ENCODE measurements at places on chromosomes 6 and 20.

DNA sequence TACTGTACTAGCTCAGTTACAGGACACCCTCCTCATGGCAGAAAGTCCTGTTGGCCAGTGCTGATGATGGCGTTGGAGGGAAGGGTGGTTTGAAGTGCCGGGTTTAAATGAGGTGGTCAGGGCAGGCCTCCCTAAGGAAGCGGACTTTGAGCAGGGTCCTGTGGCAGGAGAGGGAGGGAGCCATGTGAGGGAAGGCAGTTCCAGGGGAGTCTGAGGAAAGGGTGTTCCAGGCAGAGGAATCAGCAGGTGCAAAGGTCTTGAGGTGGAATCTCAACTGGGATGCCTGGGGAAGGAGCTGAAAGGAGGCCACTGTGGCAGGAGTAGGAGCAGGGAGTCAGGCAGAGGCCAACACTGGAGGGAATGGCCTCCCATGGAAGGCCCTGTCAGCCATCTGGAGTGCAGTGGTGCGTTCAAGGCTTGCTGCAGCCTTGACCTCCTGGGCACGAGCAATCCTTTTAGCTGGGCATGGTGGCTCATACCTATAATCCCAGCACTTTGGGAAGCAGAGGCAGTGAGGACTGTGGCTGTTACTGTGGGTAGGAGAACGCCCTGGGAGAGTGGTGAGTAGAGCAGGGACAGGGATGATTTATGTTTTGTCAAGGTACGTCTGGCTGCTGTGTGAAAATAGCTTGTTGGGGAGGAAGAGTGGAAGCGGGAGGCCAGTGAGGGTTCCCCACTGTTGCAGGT lies 26.2 kb downstream of the VSTM2L start:
- DNase-seq: no peak

GRCh38 chr20:25090492-25091429 lies 8.8 kb upstream of the VSX1 start:
- DNase-seq: no peak

DNA sequence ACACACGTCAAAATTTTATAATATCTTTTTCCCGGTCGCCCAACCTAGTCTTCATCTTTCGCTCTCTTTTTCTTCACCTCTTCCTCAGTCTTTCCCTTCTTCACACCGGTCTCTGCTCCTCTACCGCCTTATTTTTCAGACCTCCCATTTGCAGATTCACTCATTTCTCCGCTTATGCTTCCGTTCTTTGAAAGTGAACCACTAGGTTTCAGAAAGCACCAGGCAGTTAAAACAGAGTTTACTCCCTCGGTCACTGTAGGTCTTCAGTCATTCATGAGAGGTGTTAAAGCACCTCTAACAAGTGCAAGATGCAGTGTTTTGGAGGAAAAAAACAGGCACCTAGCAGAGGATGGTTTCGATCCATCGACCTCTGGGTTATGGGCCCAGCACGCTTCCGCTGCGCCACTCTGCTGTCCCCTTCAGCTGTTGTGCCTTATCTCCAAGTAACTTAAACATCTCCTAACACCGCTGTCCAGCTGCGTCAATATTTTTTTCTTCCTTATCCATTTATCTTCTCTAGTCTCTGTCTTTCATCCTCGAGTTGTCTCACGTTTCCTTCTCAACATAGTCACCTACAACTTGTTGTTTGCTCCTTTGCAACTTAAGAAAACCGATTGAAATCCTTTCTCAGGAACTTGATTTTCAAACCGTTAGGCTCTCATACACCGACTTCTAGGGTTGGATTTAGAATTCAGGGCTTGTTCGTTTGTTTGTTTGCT lies 119.7 kb upstream of the ZNF184 start:
- DNase-seq: no peak

GRCh38 chr6:133289733-133290306 lies 48.7 kb downstream of the EYA4 start:
- DNase-seq: no peak

DNA sequence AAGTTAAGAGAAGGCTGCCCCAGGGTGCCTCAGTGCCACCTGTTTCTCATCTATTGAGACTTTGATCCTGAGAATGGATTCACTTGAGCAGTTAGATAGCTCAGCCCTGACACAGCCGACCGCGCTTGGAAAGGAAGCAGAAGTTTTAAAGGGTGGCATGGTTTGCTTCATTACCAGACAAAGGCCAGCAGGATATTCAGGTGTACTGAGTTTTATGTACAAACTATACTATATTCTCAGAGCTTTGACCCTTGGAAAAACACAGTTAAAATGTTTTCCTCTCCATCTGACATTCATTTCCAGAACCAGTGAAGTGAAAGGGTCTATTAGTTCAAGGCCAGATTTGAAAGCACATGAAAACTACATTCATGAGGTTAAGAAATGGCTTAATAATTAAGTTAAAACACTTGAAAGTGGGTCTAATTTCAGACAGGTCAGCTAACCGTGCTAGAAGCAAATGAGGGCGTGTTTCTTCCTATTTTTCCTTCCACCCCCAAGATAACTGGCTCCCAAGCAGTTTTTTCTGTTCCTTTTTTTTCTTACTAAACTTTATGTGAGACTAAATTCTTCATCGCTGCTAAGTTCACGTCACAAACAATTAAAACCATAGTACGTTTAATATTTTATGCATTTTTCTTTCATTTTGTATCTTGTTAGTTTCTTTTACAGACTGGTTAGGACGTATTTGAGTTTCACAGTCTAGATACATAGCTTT lies 385.3 kb upstream of the SOX4 start:
- DNase-seq: peak; percentile 2

DNA sequence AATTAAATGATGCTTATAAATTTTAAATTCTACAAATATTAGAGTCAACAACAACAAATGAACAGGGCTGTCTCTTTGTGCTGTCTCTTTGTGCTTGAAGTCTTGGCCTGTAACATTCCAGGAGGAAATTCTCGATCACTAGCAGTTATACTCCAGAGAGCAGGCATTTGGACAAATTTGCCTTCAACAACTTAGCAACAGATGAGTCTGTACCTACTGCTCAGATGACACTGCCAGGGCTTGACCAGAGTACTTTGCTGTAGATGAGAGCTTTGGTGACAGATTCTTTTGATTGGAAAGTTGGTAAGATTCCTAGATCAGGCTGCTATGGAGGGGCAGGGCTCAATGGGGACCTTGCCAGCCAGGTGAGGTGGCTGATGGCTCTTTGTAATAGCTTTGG lies 217.2 kb downstream of the GRM1 start:
- no peak for DNase-seq

DNA sequence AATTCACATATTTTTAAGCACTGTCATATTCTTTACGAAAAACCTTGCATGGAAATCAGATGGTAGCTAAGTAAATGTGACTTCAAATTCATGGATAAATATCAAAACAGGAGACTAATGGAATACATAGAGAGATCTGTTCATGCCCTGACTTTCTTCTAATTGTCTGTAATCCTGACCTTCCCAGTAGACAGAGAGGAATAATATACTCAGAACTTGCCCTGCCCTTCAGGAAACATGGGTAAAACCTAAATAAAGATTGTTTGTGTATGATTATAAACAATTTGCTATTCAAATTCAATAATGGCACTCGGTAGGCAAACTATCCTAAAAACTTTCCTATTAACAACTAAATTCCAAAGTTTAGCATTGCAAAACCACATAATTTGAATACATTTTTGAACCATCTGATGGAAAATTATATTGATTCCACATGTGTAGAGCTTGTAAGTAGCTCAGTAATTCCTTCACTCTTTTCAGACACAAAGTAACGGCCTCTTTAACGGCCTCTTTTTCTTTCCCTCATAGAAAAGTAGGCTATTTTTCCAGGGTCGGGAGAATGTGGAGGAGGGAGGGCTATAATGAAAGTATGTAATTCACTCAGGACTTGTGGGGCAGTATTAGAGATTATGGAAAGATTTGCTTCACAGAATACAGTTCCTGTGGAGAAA lies 227.6 kb downstream of the ALDH8A1 start:
- no peak for DNase-seq

GRCh38 chr6:143283887-143284645 lies 166.4 kb downstream of the ADAT2 start:
- no peak for DNase-seq

DNA sequence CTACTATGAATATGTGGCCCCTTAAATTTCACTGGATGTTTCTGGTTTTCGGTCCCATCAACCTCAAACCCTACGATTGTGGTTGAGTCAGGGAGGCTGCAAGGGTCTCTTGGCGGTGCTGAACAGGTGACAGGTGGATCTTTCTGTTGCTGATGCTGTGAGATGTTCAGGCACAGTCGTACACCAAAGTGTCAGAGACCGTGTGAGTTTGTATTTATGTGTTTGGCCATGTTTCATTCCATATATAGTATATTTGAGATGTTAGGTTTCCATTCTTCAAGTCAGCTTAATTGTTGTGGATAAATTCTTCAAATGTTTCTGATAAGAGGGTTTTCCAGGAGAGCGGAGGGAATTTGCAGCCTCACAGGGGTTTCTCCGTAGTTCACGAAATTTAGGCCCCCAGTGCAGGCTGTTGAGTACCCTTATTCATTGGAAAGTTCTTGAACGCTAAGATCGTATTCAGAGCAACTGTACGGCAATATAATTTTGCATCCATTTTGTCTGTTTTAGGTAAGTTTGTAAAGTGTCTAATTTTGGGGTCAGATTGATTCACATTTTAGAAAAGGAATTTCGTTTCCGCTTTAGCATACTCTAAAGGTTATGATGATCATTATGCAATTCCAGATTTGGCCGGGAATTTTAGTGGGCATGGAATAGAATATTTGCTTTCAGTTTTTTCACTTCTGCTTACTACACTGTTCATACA lies 1.2 kb downstream of the TAB2 start:
- no peak for DNase-seq

DNA sequence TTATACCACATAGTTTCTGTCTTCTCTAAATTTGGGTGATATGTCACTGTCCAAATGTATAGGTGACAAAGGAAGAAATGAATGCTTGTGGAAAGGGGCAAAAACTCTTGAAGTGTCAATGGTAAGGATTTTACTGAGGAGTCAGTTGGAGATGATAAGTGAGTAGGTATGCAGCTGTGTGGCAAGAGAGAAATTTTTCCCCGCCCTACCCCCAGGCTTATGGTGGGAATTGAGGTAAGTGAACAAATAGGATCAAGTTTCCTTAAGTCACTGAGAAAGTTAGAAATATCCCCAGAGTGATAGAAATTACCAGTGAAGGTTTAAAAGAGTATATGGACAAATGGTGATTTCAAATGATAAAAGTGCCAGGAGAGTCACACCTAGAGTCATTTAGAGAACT lies 11.8 kb downstream of the DSE start:
- no peak for DNase-seq

GRCh38 chr6:79796197-79796596 lies 151.2 kb downstream of the ELOVL4 start:
- no peak for DNase-seq

GRCh38 chr6:74357321-74357720 lies 661.3 kb downstream of the CD109 start:
- no peak for DNase-seq

- DNase-seq: no peak
These were observed 106.4 kb upstream of the KCNG1 start for GRCh38 chr20:51129147-51129776.

DNA sequence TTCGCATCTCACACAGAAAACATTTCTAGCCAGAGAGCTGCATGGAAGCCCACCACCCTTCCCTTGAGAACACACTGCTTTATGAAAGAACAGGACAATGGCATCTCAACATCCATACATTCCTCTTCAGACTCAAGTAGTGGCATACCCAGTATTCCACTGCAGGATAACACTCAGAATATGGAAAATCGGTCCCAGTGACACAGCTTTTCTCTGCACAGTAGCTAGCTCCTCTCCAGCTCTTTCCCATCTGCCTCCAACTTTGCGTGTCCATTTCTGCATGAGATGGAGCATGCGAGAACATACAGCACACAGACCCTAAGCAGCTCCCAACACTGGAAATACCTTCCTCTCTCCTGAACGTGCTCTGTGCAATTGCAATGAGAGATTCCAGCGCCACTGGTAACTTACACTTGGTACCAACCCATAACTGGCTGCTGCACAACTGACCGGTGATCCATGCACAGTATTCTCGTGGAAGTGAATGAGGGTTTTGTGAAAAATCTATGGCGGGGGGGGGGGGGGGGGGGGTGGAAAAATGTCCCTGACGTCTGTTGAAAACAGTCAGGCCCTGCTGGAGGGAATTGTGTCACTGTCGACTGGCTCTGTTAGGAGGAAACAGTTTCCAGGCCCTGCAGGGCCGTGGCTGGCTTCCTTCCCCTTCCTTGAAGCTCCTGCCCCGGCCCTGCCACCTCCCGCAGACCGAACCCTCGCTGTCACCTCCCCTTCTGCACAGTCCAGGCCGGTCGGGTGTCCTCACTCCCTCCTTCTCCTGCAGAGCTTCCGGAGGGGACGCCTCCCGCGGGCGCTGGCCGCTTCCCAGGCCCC lies 265.9 kb upstream of the QKI start:
- no peak for DNase-seq

GRCh38 chr6:33983109-33983716 lies 162.7 kb downstream of the GRM4 start:
- peak; percentile 3 for DNase-seq

- no peak for DNase-seq
These were observed 15.4 kb upstream of the USP45 start for GRCh38 chr6:99530627-99531026.

- DNase-seq: peak; percentile 49
These were observed 1.2 kb upstream of the C6orf62 start for GRCh38 chr6:24720131-24720603.

GRCh38 chr6:157763904-157764177 lies 59.2 kb upstream of the SNX9 start:
- DNase-seq: no peak

DNA sequence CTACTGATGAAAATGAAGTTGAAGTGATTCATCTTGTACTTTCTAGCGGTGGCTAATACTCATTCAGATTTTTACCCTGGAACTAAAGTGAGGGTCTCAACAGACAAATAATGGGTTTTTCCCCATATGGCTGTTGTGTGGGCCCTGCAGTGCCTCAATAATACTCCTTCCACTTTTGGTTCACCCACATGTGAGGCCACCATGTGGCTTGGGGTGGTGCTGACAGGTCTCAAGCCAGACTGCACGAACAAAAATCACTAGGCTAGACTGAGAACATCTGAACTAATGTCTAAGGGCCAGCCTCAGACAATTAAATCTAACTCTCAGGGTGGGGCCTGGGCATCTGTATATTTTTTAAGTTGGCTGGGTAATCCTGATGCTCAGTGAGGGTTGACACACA lies 7.9 kb upstream of the COL12A1 start:
- no peak for DNase-seq

GRCh38 chr20:45355209-45356084 lies 7.2 kb upstream of the SDC4 start:
- DNase-seq: no peak

DNA sequence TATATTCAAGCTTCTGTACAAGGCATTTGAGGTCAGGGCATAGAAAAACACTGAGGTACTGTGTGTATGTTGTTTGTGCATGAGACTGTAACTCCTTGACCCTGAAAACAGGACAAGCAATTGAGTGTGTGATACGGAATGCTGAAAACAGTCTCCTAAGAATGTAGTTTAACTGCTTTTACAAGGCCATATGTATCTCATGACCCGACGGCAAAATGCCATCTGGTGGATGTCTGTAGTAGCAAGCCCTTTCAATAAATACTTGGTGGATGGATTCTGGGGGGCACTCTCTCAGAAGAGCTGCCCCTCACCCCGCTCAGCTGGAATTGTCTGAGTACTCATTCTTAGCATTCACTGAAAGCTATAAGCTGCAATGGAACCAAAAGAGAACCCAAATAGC lies 69.3 kb upstream of the EYS start:
- DNase-seq: no peak

Measured in CD14-positive monocyte (primary cell).